ENCODE measurements at places on chromosomes 5 and 9.

DNA sequence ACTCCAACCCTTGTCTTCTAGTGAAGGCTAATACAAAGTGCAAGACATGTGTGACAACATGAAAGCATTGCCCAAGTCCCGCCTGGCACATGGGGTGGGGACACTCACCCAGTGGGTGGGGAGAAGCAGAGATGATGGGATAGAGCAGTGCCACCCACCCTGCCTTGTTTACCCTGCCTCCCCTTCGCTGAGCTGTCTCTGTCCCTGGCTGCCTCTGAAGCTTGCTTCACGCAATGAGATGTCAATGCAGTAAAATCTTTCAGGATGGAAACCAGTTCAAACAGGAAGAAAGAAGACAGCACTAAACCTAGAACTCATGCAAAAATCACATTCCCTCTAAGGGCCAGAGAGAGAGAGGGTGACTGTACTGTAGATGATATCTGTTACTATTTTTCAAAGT lies 148.0 kb downstream of the INSYN2B start:
- DNase-seq: no peak

DNA sequence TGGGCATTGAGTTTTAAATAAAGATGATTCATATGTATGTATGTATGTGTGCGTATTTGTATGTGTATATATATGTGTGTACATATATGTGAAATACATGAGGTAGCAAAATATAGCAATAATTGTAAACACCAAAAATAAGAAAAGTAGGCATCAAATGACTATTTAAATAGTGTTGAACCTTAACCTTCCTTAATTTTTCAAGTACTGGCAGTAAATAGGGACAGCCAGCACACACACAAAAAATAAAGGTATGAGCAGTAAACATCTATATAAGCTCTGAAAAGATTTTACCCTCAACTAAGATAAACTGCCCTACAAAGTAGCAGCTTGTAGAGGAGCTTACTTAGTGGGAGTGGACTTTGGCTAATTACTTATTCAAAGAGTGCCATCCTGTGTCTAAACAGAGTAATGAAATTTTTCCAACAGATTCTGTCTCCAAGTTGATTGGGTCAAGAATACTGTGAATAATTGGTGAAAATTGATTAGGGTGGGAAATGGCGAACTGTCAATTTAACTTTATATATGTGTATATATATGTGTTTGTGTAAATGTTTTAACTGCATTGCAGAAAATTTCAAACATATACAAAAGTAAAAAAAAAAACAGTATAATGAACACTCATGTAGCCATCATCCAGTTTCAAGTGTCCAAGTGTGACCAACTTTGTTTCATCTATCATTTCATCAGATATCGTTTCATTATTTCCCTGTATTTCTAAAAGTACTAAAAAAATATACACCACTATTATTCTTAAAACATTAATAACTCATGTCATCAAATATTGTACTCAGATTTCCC lies 2.0 kb upstream of the ADAMTS6 start:
- DNase-seq: no peak

GRCh38 chr5:156460471-156460870 lies 133.5 kb downstream of the SGCD start:
- DNase-seq: no peak

DNA sequence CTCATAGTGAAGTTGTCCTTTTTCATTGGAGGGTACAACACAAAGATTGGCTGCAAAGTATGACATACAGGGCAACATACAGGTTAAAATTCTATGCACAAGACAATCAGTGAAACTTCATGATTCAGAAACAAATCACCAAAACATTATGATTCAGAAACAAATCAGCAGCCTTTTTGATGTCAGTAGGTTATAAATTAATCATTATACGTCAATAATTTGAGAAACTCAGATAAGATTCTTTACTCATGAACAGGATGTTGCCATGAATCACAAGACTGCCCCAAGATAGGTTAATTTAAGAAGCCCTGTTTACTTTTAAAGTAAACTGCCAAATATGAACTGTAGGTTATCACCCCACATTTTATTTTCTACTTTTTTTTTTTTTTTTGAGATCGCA lies 62.2 kb upstream of the IL33 start:
- DNase-seq: no peak

GRCh38 chr5:137022043-137022442 lies 477.1 kb downstream of the SPOCK1 start:
- DNase-seq: no peak

DNA sequence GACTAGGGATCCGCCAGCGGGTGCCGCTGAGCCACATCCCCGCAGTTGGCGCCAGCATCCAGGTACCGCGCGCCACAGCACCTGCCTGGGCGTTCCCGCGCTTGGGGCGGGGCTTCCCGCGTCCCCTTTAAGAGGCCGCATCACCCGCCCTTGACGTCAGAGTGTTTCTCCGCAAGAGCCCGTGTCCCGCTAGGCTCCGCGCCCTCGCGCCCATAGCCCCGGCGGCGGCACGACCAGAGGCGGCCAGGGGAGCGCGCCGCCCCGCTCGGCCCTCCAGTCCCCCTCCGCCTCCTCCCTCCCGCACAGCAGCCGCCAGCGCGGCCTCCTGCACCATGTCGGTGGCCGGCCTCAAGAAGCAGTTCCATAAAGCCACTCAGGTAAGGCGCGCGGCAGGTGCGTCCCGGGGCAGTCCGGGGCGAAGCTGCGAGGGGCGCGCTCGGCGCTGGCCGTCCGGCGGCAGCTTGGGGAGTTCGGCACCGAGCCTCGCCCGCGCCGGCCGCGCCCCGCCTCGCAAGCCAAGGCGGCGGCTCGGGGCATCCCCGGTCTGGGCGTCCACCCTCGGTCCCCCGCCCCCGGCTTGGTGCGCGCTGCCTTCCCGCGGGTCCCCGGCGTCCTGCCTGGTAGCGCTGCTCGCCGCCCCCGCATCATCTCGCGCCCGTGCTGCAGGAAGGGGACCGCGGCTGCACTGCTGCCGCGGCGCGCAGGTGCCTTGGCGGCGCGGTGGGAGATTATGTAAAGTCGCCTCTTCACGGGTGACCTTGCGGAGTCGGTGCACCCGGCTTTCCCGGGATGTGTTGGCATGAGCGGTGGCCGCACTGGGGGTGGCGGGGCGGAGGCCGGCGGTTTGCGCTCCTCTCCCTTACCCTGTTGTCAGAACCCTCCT lies at the start of gene SH3GL2:
Gene SH3GL2 (plus strand): TSS at position 156 of the 883 bp plus-strand sequence.
- no peak for DNase-seq

DNA sequence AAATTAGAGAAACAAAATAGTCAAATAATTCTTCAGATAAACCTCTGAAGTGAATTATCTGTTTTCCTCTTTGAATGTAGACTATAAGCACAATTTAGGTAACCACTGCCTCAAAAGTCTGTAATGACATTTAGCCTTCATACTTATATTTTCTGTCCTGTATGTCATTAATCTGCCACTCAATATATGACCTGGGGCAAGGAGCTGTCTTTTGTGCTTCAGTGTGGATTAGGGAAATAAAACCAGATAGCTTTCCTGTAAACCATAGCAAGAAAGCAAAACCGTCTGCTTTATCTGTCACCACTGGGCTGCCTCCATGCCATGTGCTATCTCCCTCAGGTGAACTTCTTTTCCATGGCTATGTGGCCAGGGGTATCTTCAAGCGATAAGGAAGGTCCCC lies 606.6 kb upstream of the C9orf72 start:
- DNase-seq: no peak

- no peak for DNase-seq
Observed at GRCh38 chr5:76811214-76811613, 7.6 kb upstream of the F2RL1 start.

GRCh38 chr5:159156426-159157238 lies 52.7 kb downstream of the RNF145 start:
- DNase-seq: peak; percentile 47

- DNase-seq: no peak
Observed at GRCh38 chr9:13053504-13053903, 226.0 kb downstream of the MPDZ start.

GRCh38 chr9:107734256-107735013 lies 244.9 kb upstream of the KLF4 start:
- DNase-seq: no peak

DNA sequence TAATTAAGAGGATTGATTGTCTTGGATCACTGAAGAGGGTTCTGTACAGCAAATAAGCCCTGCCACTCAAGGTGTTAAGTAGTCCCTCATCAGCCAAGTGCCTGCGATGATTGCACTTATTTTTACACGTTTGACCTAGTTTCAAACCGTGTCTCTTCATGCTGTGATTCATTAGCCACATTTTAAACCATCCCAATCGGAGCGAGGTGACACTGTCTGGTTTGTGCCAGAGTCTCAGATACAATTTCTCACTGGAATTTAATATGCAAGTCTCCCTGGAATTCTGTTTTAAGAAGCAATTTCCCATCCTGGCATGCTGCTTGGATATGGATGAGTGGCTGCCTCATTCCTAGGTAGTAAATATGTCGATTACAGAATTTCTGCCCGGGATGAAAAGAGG lies 1.6 kb downstream of the INSYN2B start:
- DNase-seq: no peak

GRCh38 chr5:27208051-27208450 lies 169.7 kb upstream of the CDH9 start:
- DNase-seq: no peak

DNA sequence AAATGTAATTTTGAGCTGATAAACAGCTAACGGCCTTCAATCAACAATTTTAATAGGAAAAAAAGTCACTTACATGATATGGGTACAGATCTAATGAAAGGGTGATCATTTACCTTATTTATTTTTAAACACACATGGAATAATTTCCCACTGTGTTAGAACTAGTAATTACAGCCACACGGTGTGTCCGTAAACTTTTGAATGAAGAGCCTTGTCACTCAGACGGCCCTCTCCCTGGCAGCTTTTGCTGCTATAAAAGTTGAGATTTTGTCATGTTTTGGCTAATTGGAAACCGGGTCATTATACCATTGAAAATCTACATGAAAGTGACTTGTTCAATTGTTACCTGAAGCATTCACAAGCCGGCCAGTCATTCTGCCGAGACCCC lies 15.7 kb downstream of the CFAP77 start:
- DNase-seq: no peak

GRCh38 chr5:111582993-111583601 lies 70.8 kb upstream of the STARD4 start:
- no peak for DNase-seq

DNA sequence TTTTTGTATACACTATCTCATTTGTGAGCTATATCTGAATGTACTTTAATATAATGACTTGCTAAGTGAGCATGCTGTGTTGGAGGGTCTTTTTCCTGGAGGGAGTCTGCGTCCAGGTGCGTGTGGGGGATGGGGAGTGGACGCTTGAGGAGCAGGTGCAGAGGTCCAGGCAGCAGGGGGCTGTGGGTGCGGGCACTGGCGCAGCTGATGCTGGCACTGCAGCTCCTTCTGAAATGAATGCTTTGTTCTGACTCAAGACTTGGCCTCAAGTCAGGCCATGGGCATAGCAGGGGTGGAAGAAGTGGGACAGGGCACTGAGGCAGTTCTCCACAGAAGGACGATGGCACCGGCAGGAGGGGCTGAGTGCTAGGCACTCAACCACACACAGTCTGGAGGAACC lies 165.7 kb upstream of the IRX1 start:
- no peak for DNase-seq

DNA sequence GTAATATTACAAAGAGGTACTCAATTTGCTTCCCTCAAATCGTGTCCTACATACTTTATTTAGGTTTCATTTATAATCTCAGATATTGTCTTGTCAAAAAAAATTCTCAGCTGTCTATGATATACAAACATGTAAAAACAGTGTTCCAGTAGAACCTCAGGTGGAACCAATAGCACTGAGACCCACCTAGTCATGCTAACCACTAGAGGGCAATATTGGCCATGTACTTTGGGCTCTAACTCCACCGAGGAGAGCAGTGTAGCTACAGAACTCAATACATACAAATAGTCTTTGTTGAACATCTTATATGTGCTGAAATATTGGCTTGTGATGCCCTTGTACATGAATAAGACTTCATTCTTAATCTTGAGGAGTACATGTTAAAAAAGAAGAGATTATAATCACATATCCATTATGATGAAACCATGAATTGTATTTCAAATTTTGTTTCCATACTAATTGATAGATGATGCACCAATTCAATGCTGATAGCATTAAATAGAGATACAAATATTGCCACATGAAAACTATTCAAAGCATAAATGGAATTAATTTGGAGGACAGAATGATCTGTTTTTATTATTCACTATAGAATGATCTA lies 71.2 kb upstream of the CNTLN start:
- DNase-seq: no peak

GRCh38 chr5:103847060-103847459 lies 284.5 kb upstream of the NUDT12 start:
- no peak for DNase-seq

DNA sequence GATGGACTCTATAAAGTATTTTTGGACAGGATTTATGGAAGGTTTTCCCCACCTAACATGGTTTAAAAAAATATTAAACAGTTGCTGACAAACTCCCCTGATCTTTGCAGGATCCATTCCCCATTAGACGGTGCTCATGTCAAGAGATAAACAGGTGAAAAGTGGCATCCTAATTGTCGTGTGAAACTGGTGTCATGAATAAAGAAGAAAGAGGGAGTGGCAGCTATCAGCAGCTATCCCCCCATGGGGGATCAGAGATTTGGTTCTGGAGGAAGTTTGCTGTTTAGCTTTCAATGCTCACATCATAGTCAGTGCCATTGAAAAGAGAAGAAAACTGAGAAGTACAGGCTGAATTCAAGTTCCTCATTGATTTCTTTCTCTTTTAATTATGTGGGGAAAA lies 329.3 kb upstream of the BRINP1 start:
- DNase-seq: no peak

GRCh38 chr5:132420706-132421272 lies 51.3 kb downstream of the SLC22A5 start:
- DNase-seq: peak; percentile 50

DNA sequence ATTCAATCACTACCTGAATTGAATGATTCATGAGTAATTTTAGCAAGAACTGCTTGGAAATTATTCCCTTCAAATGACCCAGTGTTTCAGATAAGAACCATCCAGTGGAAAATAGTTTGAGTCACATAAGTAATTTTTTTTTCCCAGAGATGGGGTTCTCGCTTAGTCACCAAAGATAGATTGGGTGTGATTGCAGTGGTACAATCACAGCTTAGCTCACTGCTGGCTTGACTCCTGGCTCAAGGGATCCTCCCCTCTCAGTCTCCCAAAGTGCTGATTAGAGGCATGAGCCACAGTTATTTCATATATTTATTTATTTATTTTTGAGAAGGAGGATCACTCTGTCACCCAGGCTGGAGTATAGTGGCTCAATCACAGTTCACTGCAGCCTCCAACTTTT lies 574.5 kb upstream of the ARRDC3 start:
- DNase-seq: no peak
